ENCODE measurements at places on chromosomes 11 and 22. TPM values are rescaled to one million over a fixed set of nuclear protein-coding genes. Genes with fewer than 3 reads are reported as not detected.

The EMSY gene
- 5.4 TPM for polyA plus RNA-seq

The MPST gene
- 192 TPM for polyA plus RNA-seq

The OR52I2 gene
- not detected for polyA plus RNA-seq

The TMEM45B gene
- polyA plus RNA-seq, result 364 TPM

The B3GAT1 gene
- not detected for polyA plus RNA-seq

The AGBL2 gene
- polyA plus RNA-seq, result 2.7 TPM

The SCGB1C1 gene
- not detected for polyA plus RNA-seq

The OR5B21 gene
- polyA plus RNA-seq, result not detected

The CHID1 gene
- polyA plus RNA-seq, result 13.6 TPM

The ASRGL1 gene
- 3.6 TPM for polyA plus RNA-seq

DNA sequence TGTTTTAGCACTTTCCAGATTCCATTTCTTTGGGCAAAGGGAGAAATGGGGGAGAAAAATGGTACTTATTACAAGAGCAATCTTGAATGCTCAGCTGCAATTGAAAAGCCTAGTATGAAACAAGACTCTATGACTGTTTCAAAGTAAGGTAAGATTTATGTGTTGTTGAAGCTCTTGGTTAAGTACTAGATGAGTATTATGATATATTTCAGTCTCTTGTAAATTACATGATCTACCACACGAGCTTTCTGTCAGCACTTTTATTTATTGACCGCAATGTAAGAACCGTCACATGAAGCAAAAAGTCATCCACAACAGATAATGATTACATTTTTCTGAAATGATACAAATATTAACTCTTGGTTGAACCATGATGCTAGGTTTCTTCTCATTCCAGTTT lies 906.7 kb upstream of the CHORDC1 start:
- no peak for DNase-seq
- H3K27me3 ChIP-seq, result no peaks in the 10 kb centered on the region
- no peaks in the 10 kb centered on the region for H3K4me1 ChIP-seq
- no peak overlapping the region for H3K4me3 ChIP-seq

DNA sequence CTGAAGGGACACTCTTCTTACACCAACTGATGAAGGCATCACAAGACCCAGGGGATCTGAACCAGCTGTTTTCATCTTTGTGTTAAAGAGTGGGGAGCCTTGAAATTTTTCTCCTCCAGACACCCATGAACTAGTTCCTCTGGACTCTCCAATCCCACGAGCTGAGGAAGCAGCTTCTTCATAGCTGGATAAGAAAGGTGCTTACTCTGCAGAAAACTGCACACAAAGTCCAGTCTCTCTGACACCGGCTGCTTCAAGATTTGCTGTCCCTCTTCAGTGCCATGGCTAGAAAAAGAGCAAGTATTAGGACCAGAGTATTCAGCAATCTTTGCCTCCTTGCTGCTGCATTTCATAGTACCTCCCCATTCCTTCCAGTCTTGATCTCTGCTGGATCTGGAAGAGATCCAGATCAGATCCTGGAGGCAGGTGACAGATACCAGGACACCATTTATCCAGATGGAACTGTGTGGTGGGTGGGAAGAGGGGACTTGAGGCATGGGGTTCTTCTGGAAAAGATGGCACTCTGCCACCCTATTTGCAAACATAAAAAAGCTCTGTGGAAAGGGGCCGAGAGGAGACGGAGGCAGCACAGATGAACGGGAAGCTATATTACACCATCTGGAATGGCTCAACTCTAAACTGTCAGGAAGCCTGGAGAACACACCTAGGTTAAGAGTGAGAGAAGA lies 25.5 kb downstream of the IL18BP start:
- H3K27me3 ChIP-seq, result no peaks in the 10 kb centered on the region
- peak; percentile 54 for DNase-seq
- H3K4me3 ChIP-seq, result no peak overlapping the region
- peaks cover 47% of the 10 kb centered on the region for H3K36me3 ChIP-seq
- H3K4me1 ChIP-seq, result peaks cover 50% of the 10 kb centered on the region
- H3K27ac ChIP-seq, result no peak overlapping the region

GRCh38 chr11:62959422-62959980 lies 25.3 kb downstream of the SLC22A6 start:
- H3K36me3 ChIP-seq, result no peaks in the 10 kb centered on the region
- DNase-seq, result no peak
- H3K4me3 ChIP-seq, result no peak overlapping the region
- peaks cover 10% of the 10 kb centered on the region for H3K4me1 ChIP-seq

DNA sequence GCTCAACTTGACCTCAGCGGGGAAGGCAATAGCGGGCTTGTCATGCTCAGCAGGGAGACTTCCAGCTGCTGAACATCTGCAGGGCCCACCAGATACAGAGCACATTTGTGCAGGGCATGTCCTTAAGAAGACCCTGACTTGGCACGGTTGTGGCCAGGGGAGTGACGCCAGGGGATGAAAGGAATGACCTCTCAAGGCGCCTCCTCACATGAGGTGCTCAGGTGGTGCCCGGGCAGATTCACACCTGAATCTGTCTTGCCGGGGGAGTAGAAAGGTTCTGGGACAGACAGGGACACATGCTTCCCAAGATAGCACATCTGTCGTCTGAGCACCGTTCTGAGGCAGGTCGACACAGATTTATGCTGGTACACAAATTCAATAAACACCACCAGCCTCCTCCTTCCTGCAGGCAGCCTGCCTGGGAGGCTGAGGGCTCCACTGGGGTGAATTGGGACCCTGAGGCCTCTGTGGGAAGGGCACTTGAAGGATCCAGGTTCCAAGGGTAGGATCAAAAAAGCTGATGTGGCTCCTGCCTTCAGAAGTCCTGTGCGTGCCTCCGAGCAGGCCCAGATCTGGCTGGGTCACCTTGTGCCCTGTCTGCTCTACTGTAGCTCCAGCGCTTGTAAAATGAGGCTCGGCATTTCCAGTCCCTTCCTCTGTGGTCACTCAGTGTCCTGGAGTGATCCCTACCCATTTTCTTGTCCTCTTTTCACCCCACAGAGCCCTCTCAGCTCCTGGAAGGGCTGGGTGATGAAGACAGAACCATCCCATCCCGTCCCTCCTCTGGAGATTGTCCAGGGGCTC lies 49.6 kb upstream of the NECTIN1 start:
- no peaks in the 10 kb centered on the region for H3K36me3 ChIP-seq
- H3K4me3 ChIP-seq, result no peak overlapping the region
- no peak overlapping the region for H3K27ac ChIP-seq
- no peak for DNase-seq

GRCh38 chr11:6468712-6469495 lies 4.8 kb downstream of the TRIM3 start:
- no peak overlapping the region for H3K4me3 ChIP-seq
- peaks cover under 1% of the 10 kb centered on the region for H3K36me3 ChIP-seq
- peak overlapping the region; percentile 70 for H3K27ac ChIP-seq
- no peaks in the 10 kb centered on the region for H3K27me3 ChIP-seq

- H3K4me1 ChIP-seq, result peaks cover 14% of the 10 kb centered on the region
- peaks cover 9% of the 10 kb centered on the region for H3K36me3 ChIP-seq
- DNase-seq, result no peak
- H3K4me3 ChIP-seq, result no peak overlapping the region
- no peak overlapping the region for H3K27ac ChIP-seq
- H3K27me3 ChIP-seq, result no peaks in the 10 kb centered on the region
Observed at GRCh38 chr11:12818333-12819015, 144.3 kb downstream of the TEAD1 start.

- no peak for DNase-seq
- H3K36me3 ChIP-seq, result no peaks in the 10 kb centered on the region
- H3K27ac ChIP-seq, result no peak overlapping the region
- no peaks in the 10 kb centered on the region for H3K27me3 ChIP-seq
- H3K4me1 ChIP-seq, result no peaks in the 10 kb centered on the region
- H3K4me3 ChIP-seq, result no peak overlapping the region
Observed at GRCh38 chr11:225734-226453, 10.2 kb downstream of the SIRT3 start.

DNA sequence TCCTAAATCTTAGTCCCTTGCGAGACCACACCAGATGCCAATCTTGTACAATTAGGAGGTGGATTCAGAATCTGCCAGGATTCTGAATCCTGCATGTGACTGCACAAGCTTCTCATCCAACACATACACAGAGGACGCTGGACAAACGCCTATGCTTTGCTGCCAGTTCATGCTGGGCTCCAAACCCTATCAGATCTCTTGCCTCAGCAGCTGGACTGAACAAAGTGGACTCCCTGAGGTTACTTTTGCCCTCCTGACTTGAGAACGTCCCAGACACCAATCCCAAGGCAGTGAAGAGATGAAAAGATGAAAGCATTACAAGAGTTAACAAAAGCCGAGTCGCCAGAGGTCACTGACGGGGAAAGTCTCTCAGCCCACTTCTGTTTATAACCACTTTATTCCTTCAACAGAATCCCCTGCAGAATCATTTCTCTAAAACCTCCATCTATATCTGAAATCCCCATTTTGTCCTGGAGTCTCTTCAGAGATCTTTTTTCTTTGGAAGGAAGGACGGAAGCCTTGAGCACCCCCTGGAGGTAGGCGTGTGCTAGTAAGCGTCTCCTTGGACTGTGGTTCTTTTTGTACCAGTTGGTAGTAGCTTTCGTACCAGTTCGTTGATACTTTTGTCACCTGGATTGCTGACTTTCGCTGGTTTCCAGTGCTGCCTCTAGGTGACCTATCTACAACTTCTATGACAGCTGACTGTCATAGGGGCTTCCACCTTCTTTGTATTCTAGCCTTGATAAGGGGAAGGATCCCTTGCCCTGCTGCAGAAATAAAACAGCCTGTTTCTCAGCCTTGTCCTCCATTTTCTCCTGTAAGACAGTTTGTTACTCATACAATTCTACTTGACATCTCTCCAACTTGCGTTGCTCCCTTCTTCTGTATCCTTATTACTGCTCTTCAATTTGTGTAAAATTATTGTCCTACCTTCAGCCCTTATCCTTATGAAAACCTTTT lies 26.1 kb upstream of the EED start:
- no peaks in the 10 kb centered on the region for H3K4me1 ChIP-seq
- H3K27ac ChIP-seq, result no peak overlapping the region
- DNase-seq, result peak; percentile 83

GRCh38 chr22:46114518-46115387 lies 35.6 kb upstream of the PPARA start:
- no peak for DNase-seq
- H3K27me3 ChIP-seq, result no peaks in the 10 kb centered on the region
- H3K27ac ChIP-seq, result peak overlapping the region; percentile 72

- no peak overlapping the region for H3K4me3 ChIP-seq
- no peak overlapping the region for H3K27ac ChIP-seq
- no peaks in the 10 kb centered on the region for H3K27me3 ChIP-seq
- DNase-seq, result no peak
- H3K4me1 ChIP-seq, result no peaks in the 10 kb centered on the region
- H3K36me3 ChIP-seq, result no peaks in the 10 kb centered on the region
Observed at GRCh38 chr11:16883174-16883573, 131.0 kb downstream of the PLEKHA7 start.

GRCh38 chr11:19561011-19561410 lies 151.6 kb upstream of the NAV2 start:
- peaks cover 5% of the 10 kb centered on the region for H3K4me1 ChIP-seq
- no peaks in the 10 kb centered on the region for H3K27me3 ChIP-seq
- no peak overlapping the region for H3K4me3 ChIP-seq
- DNase-seq, result no peak

DNA sequence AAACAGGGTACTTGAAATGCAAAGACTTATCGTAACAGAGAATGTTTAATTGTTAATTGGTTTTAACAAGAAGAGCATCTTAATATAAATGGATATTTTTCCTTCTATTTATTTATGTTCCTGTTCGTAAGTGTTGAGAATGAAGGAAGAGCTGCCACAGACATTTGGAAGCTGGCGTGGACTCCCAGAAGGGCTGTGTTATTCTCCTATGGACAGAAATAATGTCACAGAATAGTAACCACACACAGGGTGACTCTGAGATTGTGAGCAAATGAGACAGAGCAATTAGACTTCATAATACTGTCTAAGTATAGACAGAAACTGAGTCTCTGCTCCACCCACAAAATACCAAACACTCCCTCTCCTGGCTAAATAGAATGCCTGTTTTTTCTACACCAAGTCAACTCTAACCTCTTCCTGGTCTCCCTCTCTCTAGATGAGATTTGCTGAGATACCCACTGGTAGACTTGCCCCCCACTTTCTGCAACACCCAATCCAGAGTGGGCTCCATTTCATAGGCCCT lies 6.1 kb downstream of the APOL3 start:
- DNase-seq, result peak; percentile 37
- no peak overlapping the region for H3K4me3 ChIP-seq
- H3K36me3 ChIP-seq, result peaks cover 4% of the 10 kb centered on the region
- peak overlapping the region; percentile 79 for H3K27ac ChIP-seq
- no peaks in the 10 kb centered on the region for H3K27me3 ChIP-seq

DNA sequence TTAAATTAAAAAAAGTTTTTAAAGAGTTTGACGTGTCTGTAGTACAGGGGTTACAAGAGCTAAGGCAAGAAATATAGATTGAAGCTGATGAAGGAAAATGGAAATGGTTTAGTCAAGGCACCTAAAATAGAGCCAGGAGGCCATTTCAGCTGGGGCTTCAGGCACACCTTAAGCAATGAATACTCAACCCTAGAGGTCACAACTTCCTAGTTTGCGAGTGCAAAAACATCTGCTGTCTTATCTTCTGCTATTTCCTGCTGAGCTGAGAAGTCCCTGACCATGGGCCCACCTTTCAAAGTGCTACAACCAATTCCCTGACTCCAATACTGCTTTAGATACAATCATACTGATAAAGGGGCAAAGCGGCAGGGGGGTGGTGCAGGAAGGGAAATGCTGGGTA lies 87.4 kb downstream of the DLG2 start:
- no peak for DNase-seq
- H3K4me1 ChIP-seq, result no peaks in the 10 kb centered on the region
- H3K4me3 ChIP-seq, result no peak overlapping the region
- H3K27me3 ChIP-seq, result no peaks in the 10 kb centered on the region
- no peak overlapping the region for H3K27ac ChIP-seq

DNA sequence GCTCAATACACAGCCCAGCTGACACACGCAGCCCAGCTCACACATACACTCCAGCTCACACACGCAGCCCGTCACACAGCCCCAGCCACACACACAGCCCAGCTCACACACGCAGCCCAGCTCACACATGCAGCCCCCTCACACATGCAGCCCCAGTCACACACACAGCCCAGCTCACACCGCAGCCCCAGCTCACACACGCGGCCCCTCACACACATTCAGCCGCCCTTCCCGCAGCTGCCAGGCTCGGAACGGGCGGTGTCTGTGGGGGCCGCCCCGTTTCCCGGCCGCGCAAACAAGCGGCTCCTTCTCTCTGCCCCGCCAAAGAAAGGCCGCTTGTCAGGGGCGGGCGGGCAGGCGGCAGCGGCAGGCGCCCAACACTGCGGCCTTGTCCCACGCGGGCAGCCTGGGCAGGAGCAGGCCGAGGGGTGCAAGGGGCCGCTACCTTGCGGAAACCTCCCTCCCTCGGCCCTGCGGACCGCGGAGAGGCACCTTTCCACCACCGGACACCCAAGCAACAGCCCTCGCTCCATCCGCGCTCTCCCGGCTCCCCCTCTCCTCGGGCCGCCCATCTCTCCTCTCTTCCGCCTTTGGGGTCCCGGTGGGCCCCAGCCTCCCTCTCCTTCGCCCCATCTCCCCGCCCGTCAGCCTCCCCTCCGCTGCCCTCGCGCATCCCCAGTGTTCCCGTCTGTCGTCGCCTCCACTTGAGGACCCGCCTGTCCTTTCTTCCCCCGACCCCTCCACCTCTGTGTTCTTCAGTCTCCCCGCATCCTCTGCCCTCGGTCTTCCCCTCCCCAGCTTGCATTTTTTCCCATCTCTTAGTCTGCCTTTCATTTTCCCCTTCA lies 2.2 kb downstream of the PHLDB1 start:
- H3K4me1 ChIP-seq, result peaks cover 6% of the 10 kb centered on the region
- H3K27ac ChIP-seq, result peak overlapping the region; percentile 65
- DNase-seq, result peak; percentile 53
- H3K4me3 ChIP-seq, result no peak overlapping the region
- peaks cover 11% of the 10 kb centered on the region for H3K36me3 ChIP-seq

Measured in small intestine (tissue), 16 donors.